ENCODE measurements at places on chromosomes 2 and 18.

GRCh38 chr2:157246765-157247407, 10.6 kb upstream of the GALNT5 start:
- DNase-seq, result no peak

DNA sequence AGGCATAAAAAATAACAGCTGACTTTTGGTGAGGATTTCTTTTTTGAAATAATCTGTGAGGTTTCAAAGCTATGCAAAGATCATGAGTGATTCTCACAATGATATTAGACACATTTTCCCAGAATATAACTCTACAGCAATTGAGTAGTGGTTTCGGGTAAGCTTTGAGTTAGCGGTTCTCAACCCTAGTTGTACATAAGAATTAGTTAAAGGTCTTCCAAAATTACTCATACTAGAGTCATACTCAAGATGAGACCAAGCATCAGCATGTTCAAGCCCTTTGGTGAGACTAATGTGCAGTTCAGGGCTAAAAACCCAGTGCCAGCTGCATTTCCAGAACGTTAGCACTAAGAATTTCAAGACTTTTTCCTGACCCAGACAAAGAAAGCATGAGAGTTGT, 31.1 kb downstream of the DSG4 start:
- no peak for DNase-seq

- DNase-seq, result no peak
Observed at GRCh38 chr18:35683021-35683420, 101.5 kb downstream of the GALNT1 start.

DNA sequence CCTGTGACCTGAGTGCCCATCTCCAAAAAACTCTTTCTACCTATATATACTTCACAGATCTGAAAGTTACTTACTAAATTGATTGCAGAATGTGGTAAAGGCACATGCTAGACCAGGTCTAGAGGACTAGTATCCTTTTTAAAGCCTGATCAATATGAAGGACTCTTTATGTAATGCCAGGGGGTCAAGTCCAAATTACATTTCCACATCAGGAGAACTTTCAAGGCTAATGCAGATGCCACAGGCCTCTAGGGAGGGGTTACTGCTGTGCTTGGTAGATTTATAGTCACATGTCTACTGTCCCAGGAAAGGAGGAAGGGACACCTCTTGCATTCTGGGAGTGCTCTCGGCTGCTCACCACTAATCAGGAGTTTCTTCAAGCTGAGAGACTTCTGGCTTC, 118.4 kb upstream of the NOSTRIN start:
- no peak for DNase-seq

All from stimulated activated CD4-positive, alpha-beta T cell treated with anti-CD3 and anti-CD28 coated beads, Interleukin-1b, Interleukin-23, amount 100 ng/mL, for 24 hours (primary cell).